ENCODE measurements at places on chromosomes 16 and 17. TPM values are rescaled to one million over a fixed set of nuclear protein-coding genes. Genes with fewer than 3 reads are reported as not detected.

The HP gene
- not detected for total RNA-seq

The KRTAP4-4 gene
- not detected for total RNA-seq

The CARD14 gene
- 23.2 TPM for total RNA-seq

- DNase-seq, result no peak
Observed at GRCh38 chr17:78780335-78780734, 1.7 kb downstream of the CYTH1 start.

DNA sequence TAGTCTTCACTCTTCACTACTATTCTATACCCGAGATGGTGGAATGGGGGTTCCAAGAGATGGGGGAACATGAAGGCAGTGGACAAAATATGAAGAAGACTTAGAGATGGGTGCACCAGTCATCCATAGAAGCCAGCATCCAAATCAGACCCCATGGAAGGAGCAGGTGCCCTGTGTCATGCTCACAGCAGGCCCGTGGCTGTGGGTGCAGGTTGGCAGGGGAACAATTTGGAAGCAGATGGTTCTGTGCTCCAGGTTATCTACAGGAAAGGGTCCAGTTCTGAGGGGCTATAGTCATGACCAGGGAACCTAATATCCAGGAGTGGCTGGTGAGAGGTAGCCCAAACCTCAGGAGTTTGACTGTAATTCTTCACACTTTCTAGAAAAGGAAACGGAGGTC lies 9.6 kb upstream of the LPCAT2 start:
- no peak for DNase-seq

DNA sequence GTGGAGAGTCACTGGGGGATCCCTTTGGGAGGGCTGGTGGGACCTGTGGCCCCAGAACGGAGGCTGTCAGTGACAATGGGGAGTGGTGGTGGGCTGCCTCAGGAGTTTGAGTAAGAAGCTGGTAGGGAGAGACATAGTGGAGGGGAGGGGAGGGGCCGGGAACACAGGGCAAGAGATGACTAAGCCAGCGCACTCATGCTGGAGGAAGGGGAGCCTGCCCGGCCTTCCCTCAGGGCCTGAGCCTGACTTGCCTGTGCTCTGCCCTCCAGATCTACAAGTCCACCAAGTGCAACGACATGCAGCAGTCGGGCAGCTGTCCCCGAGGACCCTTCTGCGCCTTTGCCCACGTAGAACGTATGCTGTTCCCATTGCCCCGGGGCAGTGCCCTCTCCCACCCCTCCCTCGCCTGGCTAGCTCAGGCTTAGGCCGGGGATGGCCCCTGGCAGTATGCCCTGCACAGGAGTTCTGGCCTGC lies 29.3 kb downstream of the UNC13D start:
- DNase-seq, result no peak

DNA sequence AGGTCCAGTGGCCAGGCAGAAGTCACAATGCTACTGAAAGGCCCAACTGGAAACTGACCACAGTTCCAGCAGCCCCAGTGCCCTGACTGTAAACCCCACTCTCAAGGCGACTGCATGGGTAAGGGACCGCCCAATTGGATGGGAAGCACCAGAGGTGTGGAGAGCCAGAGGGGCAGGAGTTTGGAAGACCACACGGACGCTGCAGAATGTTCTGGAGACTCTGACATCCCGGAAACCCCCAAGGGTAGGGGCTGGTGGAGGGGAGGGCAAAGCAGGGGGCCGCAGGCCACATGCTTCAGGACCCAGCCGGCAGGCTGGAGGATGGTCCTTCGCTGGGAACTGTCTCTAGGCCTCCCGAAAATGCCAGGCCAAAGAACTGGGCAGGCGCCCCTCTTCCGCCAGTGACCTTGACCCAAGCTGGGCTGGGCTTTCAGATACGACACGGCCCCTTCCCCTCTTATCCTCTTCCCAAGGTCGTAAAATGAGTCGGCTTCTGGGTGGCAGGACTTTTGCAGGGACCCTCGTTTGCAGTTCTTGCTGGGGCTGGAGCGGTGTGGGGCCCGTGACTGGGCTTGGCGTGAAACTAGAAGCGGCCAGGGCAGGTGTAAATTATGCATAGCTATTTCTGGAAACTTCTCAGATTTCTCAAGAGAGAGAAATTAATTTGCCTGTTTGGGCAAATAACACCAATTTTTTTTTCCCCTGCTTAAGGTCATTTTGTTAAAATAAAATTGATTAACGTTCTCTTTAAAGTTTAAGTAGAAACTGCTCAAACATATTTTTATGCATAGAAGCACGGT lies 110.2 kb downstream of the C16orf78 start:
- no peak for DNase-seq

GRCh38 chr16:29230671-29231096 lies 175.8 kb downstream of the NPIPB11 start:
- no peak for DNase-seq

- peak; percentile 30 for DNase-seq
Observed at GRCh38 chr17:50181591-50182560, 16.1 kb downstream of the SGCA start.

DNA sequence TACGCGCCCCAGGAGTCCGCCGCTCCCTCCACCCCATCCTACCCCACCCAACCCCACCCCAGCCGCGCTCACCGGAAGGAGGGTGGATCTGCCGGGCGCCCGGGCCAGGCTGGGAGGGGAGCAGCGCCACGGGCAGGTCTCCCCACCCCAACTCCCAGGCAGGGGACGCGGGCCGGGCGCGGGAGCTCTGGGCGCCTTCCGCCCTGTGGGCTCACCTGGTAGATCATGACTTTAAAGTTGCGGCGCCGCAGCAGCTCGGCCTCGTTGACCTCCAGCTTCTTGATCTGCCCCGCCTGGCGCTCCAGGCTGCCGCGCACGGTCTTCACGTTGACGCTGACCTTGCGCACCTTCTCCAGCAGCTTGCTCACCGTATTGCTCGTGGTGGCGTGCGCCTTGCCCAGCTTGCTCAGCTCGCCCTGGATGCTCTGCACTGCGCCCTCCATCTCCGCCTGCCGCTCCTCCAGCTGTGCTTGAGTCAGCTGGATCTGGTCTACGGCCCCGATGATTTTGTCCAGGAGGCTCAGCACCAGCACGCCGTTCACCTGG lies 571 bp downstream of the CAVIN1 start:
- no peak for DNase-seq

DNA sequence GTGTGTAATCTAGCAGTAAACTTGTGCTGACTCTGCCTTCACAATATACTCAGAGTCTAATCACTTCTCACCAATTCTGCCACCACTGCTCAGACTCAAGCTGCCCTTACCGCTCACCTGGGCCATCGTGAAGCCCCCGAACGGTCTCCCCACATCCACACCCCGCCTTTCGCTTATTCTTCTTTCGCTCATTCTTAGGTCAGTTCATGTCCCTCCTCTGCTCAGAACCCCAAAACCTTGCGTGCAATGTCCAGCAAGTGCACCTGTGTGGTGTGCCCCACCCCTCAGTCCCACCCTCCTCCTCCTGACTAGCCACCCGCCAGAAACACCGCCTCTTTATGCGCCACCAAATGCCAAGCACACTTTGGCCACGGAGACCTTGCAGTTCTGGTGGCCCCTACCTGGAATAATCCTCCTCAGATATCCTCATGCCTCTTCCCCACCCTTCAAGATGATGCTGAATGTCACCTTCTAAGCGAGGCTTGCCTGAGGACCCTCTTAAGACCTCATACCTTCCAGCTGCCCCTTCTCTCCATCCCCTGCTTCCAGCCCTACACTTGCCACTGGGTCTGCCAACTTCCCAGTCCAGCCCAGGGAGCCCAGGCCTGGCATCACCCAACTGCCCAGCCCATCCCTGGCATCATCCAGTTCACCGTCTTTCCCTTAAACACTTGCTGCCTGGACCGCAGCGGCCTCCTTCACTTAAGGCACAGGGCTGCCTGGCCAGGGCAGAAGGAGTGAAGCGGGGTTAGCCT lies 34.3 kb upstream of the RBFOX3 start:
- no peak for DNase-seq

DNA sequence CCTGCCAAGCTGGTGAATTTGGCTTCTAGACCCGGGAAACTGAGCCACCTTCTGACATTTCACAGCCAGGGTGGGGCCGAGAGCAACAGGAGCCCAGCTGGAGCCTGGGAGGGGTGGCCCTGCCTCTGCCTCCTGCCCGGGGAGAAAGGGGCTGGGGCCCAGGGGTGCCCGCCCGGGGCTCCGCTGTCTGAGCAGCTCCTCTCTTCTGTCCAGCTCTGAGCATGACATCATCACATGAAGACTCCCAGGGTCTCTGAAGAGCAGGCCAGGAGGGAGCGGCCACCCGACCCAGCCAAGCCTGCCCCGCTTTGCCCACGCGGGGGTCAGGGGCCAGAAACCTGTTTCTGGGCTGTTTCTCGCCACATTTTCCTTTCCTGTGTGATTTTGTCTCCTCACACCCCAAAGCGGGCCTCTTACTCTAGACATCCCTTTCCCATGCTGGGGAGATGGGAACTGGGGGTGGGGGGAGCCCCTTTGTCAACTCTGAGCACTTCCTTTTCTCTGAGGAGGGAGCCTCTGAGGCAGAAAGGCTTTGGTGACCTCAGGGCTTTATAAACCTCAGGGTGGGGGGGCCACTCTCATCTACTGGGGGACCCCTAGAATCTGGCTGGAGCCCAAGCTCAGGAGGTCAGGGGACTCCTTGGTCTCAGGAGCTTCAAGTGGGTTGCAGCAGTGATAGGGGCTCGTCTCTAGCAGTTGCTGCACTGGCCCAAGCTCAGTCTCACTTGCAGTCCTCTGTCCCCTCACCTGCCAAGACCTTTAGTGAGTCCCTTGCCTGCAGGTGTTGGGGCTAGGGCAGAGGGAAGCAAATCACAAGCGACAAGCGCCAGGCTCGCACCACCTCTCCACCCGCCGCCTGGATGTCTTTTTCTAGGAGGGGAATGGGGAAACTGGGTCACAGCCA lies 7.6 kb downstream of the UBALD2 start:
- no peak for DNase-seq

- DNase-seq, result no peak
Observed at GRCh38 chr17:80802626-80803450, 188.8 kb upstream of the CHMP6 start.
